Stimulated activated CD4-positive, alpha-beta T cell treated with anti-CD3 and anti-CD28 coated beads, TNF-alpha, amount 100 ng/mL, for 1 hour (primary cell): ENCODE measurements at places on chromosomes 5 and 9.

DNA sequence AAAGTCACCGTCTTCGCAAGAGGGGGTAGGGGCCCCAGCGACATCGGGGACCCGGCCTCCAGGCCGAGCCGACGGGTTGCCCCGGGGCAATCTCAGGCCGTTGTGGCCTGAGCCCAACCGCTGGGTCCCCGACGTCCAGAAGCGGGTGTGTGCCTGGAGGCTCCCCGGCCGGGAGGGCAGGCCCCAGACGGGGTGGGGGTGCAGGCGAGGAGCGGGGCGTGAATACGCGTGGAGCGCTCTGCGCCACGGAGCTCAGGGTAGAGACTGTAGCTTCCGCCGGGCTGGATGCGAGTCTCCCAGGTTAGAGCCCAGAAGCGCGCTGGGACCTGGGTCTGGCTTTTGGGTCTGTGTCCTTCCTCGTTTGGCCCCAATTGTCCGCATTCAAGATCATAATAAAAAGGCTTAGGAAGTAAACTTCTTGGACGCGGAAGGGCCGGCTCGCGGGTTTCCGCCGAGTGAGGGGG, 3.5 kb downstream of the BARX1 start:
- DNase-seq = no peak

DNA sequence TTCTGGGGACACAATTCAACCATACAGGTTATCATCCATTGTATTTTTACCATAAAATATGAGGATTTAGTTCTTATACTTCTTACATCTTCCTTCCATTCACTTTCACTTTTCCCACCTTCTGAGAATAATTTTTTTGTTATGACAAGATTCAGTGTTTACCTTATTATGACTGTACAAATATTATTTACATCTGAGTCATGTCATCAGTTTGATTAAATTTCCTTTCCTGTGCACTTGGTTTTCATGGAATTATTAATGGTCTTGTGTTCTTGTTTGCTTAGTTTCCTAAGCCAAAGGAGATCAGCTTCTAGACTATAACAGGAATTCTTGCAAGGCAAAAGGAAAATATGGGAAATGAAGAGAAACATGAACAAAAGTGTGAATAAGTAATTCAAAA, 366.5 kb downstream of the TMEM38B start:
- DNase-seq = no peak

DNA sequence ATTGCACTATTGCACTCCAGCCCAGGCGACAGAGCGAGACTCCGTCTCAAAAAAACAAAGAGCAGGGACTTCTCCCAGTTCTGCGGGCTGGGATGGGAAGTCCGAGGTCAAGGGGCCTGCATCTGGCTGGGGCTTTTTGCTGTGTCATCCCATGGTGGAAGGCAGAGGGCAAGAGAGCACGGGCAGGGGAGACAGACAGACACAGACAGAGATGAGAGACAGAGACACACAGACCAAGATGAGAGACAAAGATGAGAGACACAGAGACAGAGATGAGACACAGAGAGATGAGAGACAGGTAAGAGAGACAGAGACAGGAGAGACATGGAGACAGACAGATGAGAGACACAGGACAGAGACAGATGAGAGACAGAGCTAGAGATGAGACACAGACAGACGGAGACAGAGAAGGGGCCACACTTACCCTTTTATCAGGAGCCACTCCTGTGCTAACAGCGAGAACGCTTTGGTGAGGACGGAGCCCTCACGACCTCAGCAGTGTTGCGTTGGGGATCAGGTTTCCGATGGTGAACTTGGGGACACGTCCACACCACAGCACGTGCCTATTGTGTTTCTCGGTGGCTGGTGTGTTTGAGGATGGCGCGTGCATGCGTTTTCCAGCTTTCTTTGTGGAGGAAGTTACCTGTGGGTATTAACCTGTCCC, 8.9 kb upstream of the TOR4A start:
- DNase-seq = no peak

DNA sequence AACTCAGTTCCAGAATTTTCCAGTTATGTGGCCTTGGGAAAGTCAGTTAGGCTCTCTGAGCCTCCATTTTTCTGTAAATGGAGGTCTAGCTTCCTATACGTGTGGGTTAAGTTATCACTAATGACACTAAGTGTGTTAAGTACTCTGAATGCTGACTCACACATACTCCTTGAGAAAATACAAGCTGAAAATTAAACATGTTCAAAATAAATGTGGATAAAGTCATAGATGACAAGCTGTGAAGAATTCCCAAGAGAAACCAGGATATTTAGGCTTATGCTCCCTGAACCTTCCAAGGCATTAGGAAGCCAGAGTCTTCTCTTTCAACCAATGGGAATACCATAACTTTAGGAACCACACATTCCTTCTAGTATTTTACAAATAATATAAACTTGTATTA, 58.1 kb downstream of the ABCA1 start:
- no peak for DNase-seq

DNA sequence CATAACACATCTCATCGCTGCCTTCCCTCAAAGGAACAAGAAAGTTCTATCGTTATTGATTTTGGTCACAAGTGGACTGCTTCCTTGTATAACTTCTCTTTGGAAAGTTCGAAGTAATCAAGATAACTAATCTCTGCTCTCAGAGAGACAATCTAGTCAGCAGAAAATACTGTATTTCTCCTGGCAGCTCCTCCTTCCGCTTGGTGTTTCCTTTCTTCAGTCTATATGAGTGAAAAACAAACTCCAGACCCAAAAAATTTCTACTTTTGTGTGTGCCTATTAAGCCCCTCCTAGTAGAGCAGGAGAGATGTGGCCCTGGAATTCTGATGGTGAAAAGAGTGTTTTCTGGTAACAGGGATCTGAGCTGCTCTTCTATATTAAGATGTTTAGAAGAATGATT, 24.5 kb downstream of the OSTF1 start:
- DNase-seq = no peak

- DNase-seq = no peak
These were observed 2.7 kb downstream of the GRM6 start for GRCh38 chr5:178992291-178992895.

DNA sequence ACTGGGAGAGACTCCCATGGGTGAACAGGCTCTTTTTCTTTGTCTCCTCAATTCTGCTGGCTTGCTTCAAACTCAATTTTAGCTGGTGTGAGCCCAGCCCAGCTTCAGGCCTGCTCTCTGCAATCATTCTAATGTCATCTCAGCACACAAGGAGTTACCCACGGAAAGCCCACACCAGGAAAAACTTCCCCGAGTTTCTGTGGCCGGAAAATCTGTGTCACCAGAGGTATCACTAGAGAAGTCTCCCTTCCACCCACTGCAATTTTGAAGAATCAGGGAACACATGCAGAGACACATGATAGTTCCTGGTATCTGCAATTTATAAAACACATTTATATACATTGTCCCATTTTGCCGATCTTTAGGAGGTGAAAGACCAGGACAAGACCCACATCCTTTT, 13.5 kb upstream of the NDFIP1 start:
- peak; percentile 41 for DNase-seq

- no peak for DNase-seq
These were observed 19.5 kb downstream of the IGIP start for GRCh38 chr5:140145256-140145655.

- no peak for DNase-seq
These were observed 22.5 kb upstream of the COMMD10 start for GRCh38 chr5:116062352-116062751.

- no peak for DNase-seq
These were observed 82.0 kb upstream of the TRIO start for GRCh38 chr5:14061106-14061505.

- DNase-seq = no peak
These were observed 64.0 kb downstream of the CRB2 start for GRCh38 chr9:123419721-123420591.

DNA sequence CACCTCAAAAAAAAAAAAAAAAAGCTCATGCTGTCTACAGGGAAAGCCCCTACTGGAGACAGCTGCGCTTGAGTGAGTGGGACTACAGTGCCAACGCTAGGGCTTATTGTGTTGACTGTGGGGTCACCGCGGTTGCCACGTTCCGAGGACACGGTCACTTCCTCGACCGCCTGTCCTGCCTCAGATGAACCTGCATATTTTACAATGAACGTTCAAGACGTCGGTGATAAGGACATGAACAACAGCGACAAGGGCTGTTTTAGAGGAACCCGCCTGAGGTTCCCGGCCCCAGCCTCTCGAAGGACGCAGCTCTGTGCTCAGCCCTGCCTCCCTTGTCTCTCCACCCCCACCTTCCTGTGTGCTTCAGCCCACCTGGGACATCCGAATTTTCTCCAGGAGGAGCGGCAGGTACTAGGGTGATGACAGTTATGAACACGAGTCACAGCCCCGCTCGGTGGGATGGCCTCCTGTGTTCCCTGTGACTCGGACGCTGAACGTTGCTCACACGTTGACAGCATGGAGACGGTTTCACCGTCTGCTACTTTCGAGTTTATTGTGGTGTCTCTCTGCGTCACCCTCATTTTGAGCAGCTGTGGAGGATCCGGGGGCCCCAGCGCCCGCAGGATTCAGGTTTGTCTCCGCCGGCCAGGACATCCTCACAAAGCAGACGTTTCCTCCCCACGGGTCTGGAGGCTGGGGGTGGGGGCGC, 11.3 kb upstream of the DIPK1B start:
- no peak for DNase-seq

DNA sequence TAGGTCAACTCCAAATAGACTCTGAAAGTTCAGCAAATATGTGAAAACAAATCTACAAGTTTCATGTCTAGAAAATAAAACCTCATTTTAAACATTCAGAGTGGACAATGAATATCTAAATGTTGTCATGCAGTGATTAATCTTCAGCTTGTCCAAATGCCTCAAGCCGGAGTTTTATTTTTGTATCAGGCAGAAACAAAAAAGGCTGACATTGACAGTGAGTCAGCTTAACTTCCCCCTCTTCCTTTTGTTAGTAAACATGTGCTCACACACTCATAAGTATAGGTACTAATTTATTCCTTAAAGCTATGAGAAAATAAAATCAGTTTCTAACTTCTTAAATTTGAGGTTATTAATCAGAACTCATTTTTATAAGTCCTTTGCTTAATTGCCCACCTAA, 467.9 kb upstream of the DAB2 start:
- DNase-seq = no peak

DNA sequence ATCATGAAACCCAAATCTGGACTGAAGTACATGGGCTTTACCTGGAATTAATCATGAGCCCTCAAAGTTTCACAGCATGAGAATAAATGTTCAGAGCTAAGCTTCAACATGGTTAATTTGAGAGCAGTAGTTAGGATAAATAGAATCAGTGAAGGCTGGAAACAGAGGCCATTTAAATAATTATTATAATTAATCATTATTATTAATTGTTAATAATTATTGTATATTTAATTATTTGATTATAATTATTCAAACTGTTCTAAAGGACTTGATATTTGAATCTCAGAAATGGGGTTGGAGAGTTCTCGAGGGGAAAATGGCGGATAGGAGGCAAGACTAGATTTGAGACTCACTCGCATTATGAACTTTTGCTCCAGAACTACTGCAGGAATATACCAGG, 119.6 kb upstream of the ITGA1 start:
- DNase-seq = no peak

DNA sequence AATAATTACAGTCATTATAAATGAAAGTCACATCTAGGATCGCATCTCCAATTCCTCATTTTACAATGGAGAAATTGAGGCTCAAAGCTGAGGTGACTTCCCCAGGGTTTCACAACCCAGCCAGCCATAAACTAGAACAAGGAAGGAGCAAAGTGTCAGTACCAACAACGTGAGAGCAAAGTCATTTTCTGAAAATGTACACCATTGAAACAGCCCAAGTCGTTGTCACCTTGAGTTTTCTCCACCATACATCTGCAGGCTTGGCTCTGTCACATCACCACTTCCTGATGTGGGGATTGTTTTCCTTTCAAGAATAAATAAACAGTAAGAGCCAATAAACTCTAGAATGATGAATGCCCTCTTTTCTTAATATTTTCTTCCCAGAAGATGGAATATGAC, 184.5 kb upstream of the PTGER4 start:
- DNase-seq = no peak

DNA sequence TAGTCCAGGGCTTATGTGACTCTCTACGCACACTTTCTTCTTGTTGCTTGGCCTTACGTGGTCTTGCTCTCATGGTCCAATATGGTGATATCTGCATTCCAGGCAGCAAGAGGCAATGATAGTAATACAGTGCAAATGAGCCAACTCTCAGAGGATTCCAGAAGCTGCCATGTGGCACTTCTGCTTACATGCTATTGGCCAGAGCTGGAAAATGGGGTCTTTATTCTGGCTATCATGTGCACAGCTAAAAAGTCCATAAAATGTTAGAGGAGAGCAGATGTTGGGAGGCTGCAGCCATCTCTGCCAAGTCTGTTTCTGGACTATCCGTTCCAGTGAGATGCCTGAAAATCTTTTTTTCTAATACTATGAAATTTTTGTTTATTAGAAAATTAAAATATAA, 2.9 kb upstream of the SEPTIN8 start:
- no peak for DNase-seq

DNA sequence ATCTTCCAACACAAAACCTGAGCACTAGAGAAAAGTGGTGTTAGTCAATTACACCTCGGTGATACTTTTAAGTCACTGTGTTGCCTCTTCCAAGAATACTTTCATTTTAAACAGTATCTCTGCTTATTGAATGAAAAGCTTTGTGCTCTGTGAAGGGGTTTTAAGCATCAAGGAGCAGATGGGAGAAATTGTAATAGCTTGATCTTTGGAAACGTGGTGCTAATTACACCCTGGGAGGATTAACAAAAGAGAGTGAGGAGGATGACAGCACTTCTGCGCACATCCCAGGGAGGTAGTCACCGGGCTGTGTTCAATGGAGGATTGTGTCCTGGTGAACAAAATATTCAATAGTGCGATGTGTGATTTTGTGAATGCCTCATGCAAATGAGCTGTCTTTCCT, 477.4 kb upstream of the ADAMTS16 start:
- DNase-seq = no peak

DNA sequence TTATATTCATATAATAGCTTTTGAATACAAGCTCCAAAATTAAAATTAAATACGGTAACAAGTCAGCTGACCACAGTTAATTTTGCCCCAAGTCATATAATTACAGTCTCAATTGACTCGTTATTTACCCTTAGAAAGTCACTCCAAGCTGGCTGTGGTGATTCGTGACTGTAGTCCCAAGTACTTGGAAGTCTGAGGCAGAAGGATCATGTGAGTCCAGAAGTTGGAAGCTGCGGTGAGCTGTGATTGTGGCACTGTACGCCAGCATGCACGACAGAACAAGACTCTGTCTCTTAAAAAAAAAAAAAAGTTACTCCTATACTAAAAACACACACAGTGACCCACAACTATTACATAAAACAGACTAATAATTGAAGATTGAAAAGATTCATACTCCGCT, 31.6 kb upstream of the DTWD2 start:
- DNase-seq = no peak

DNA sequence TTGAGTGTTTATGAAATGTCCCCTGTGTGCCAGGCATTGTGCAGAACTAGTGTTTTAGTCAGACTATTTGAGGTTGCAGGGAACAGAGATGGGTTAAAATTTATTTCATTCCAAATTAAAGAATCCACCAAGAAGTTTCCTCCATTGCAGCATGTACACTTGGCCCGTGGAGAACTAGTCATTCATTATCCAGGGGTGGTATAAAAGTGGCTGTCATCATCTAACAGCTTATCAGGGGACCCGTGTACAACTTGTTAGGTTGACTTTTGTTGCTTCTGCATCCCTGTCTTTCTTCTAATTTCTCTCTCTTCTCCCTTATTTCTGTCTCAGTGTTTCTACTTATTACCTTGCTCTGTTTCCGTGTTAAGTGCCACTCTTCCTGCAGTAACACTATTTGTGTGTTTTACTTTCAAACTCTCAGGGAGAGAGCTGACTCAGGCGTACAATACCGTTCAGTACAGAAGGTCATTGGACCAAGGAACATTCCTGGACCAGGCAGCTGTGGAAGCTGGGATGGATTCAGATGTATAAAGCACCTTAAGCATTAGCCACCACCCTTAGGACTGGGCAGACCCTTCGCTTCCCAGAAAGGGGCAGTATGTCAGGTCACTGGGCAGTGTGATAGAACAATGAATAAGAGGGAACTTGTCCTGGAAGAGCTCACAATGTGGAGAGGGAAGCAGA, 36.1 kb downstream of the MAP3K1 start:
- no peak for DNase-seq
